ENCODE measurements at places on chromosomes 5 and 9. TPM values are rescaled to one million over a fixed set of nuclear protein-coding genes. Genes with fewer than 3 reads are reported as not detected.

The HAVCR1 gene
- total RNA-seq: not detected

The PELO gene
- 28.8 TPM for total RNA-seq

The AFAP1L1 gene
- 5.1 TPM for total RNA-seq

The TPPP gene
- total RNA-seq: under 0.01 TPM

The SPATA9 gene
- not detected for total RNA-seq

Measured in myometrial cell (primary cell).